ENCODE measurements at places on chromosomes 6 and 20.

DNA sequence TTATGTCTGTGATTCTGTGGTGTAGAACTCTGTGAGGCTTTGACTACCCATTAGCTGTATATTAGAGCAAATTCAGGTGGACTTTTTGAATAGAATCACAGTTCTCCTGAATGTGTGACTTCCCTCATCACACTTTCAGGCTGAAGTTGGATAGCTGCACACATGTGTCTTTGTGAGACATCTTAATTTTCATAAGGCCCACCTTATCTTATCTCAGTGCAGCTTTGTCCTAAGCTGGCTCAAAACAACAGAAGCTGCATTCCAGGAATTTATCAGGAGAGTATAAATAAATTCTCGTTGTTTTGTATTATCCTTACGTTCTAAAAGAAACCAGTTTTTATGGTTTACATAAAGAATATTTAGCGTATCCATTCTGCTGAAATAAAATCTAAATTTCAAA is 26.2 kb upstream of the SLC35D3 start:
- DNase-seq: no peak

DNA sequence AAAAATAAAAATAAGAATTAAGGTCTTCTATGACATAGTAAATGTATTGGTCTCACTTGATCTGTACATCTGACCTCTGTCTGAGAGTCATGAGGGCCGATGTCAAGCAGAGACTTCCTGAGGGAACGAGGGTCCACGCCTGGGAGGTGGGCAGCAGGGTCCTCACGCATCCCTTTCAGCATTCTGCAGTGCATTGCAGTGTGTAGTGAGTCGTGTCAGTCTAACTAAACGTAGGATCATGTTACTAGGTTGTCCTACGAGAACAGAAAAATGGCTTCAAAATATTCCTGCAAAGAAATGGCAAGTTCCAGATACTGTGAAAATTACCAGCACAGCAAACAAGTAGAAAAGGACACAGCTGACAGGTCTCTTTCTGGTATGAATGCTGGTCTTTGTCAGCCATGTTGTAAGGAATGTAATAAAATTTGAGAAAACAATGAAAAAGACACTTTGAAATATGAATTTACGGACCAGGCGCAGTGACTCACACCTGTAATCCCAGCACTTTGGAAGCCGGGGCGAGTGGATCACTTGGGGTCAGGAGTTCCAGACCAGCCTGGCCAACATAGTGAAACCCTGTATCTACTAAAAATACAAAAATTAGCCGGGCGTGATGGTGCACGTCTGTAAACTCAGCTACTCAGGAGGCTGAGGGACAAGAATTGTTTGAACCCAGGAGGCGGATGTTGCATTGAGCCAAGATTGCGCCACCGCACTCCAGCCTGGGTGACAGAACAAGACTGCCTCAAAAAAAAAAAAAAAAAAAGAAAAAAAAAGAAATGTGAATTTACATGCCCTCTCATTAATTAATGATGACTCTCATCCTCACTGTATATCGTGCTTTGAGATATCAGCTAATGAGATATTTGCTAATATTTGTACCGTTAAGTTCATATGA is 2.4 kb upstream of the AHCY start:
- no peak for DNase-seq

DNA sequence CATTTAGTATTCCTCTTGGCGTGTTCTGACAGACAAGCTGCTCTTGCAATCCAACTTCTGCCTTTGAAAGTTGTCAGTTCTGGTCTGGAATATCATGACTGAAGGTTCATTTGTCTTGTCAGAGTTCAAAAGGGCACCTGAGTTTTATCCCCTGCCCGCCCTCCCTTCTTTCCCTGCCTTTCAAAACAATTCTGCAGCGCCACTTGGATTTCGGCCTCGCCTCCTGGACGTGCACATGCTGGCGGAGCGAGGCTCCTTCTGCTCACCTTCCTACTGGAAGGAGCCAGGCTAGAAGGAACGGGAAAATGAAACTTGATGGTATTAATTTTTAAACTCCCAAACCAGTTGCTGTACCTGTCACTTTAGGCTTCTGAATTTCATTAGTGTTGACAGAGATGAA is 55.7 kb upstream of the HDGFL1 start:
- no peak for DNase-seq

DNA sequence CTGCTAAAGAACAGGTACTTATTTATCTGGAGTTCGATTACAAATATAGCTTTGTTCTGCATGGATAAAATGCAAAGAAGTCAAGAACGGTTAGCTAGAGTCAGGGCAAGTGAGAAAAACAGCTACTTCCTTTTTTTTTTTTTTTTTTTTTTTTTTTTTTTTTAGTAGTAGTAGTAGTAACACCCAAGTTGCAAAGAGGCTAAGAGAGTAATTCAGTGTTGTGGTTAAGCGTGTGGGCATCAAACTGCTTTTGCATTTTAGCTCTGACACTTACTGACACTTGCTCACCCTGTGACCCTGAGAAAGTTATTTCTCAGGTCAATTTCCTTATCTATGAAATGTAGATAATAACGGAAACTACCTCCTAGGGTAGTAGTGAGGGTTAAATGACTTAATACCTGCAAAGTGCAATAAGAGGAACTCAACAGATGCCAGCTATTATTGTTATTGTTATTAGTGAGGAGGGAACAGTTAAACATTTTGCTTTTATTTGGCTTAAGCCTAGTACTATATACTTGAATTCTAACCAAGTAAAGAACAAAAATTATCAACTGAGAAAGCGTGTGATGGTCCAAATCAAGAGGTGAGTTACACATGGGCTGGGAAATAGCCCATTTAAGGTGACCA is 86.7 kb upstream of the BACH2 start:
- DNase-seq: no peak

DNA sequence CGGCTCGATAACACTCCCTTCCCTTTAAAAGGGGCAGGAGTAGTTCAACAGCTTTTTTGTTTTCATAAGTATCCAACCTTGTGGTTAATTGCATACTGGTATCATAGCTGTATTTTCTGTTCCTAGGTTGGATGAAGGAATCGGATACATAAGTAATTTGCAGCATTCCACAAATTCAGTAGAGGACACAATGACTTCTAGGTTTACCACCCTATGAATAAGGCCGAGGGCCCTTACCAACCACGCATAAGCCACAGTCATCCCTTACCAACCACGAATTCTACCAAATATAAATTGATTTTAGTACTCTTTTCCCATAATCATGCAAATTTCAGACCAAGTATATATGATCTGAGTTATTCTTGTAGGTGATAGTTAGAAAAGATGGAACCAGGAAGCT is 36.3 kb downstream of the MCUR1 start:
- DNase-seq: no peak

DNA sequence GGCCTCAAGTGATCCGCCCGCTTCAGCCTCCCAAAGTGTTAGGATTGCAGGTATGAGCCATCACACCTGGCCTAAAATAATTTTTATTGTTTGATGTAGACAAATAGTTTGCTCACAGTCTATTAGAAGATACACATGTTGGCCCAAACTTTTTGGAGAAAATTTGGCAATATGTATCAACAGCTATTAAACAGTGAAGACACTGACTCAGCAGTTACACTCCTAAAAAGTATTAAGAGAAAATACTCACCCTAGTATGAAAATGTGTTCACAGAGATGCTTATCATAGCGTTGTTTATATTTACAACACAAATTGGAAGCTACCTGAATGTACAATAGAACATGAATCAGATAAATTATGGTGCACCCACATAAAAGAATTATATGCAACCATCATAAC is 173.1 kb downstream of the WDR27 start:
- no peak for DNase-seq

GRCh38 chr6:76768556-76768955 is 694.7 kb downstream of the HTR1B start:
- no peak for DNase-seq

- DNase-seq: no peak
Observed at GRCh38 chr20:4722993-4723392, 1.3 kb downstream of the PRND start.

GRCh38 chr6:40399888-40400457 is 187.2 kb downstream of the LRFN2 start:
- DNase-seq: no peak

DNA sequence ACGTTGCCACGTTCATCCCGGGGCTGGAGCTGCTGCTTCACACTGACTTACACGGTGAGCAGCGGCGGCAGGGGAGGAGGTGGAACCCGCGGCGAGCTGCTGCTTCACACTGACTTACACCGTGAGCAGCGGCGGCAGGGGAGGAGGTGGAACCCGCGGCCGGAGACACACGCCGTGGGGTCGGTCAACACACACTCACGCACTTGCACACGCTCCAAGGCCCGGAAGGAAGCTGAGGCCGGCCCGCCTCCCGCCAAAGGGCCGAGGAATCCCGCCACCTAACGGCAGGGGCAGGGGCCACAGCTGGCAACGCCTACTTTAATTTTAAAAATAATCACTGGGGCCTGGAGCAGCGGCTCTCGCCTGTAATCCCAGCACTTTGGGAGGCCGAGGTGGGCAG is 94.4 kb upstream of the FOXC1 start:
- no peak for DNase-seq

DNA sequence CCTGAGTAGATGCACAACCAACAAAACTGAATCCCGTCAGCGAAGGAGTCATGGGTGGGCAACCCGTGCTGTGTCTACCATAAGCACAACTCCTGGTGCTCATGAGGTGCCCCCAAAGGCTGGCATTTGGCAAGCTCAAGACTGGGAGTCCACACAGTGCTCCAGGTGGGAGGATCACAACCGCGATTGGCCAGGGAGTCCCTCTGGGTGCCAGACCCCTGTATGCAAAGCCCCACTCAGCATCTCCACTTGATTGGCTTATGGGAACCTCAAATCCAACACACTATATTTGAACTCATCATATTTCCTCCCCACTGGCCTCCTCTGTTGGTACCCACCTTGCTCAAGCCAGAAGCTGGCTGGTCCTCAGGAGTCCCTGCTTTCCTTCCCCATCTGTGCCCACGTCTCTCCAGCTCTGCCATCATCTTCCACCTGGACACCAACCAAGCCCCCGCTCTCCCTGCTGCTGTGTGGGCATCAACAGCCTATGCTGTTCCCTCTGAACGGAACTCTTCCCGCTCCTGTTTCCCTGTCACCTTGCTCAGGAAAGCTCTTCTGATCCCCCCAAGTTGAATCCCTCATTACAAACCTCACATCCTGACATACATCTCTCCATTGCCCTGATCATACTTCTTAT is 142.3 kb upstream of the PTPN1 start:
- no peak for DNase-seq

GRCh38 chr6:100296810-100297544 is 167.7 kb downstream of the SIM1 start:
- DNase-seq: no peak

GRCh38 chr20:63657260-63657936 is 714 bp upstream of the RTEL1 start:
- DNase-seq: peak; percentile 26

- no peak for DNase-seq
Observed at GRCh38 chr6:19297880-19298279, 539.3 kb upstream of the ID4 start.

GRCh38 chr20:43238266-43238665 is 48.6 kb upstream of the PTPRT start:
- no peak for DNase-seq

DNA sequence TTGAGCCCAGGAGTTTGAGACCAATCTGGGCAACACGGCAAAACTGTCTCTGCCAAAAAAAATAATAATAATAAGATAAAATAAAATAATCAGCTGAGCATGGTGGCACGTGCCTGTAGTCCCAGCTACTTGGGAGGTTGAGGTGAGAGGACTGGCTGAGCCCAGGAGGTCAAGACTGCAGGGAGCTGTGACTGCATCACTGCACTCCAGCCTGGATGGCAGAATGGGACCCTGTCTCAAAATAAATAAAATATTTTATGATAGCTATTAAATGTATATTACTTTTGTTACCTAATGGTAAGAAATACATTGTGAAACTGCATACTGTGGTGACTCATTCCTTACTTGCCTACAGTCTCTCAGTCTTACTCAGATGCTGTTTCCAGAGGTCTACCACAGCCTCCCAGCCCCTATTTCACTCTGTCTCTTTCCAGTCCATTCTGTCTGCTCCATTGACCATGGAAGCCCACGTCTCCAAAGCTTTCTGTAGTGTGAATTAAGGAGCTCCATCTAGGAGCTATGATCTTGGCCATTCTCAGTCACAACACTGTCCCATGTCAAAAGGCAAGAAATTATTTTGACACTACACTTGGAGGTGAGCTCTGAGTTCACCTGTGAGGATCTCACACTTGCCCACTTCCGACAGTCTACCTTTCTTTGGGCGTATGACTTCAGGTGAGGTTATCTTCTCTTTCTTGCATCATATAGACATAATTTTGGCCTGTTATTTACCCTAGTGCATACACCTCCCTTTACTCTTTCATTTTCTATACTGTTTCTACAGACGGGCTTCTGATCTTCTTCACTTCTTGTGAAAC is 22.4 kb upstream of the SNX9 start:
- DNase-seq: no peak

DNA sequence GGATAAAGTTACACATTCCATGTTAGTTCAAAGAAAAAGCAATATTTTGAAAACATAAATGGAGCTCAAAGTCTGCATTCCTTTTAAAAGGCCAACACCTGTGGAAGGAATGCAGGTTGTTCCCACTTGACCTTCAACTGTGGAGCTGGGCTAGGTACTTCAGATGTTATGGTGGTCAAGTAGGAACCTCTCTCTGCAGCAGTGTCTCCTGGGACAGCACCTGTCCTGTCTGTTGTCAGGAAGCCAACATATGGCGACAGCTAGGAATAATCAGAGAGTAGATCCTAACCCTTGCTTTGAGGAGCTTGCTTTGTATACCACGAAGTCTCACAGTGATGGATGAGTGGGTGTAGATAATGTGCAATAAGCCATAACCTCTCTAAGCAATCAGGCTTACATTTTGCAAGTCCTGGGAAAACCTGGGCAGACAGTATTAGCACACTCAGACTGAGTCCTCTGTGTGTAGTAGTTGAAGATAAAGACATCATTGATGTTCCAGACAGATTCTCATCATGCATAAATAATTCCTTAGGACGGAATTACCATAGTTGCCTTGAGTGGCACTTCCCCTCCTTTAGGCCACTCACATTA is 347.5 kb downstream of the PRL start:
- no peak for DNase-seq

DNA sequence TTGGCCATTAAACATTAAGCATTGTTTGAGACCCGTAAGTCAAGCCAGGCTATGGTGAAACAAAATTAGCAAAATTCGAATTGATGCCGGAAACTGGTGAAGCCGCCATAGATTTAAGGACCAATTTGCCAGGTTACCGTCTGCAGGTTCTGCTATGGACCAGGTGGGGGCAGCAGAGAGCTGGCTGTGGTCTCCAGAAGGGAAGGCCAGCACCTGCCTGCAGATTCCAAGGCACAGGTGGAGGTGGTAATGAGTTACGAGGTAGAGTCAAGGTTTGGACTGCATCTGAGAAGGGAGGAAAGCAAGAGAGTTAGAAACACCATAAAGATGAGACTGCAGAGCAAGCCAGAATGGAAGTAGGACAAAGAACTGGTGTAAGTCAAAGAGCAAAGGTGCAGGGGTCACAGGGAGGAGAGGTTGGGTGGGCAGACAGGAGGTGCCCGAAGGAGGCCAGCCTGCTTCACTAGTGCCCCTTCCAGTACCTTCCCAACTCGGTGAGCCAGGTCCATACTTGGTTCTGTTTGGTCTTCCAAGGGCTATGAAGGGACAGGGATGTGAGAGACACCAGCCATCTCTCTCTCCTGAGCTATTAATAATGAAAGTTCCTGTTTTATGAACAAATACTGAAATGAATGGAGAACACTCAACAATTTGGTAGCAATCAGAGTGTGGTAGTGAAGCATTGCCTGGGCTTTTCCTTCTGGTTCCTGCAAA is 131.6 kb upstream of the ESR1 start:
- peak; percentile 28 for DNase-seq
